ENCODE measurements at places on chromosomes 5 and 9. TPM values are rescaled to one million over a fixed set of nuclear protein-coding genes. Genes with fewer than 3 reads are reported as not detected.
A peak's percentile ranks its signal among the peaks of the same experiment; 100 is the strongest.

The TMEM232 gene
- 0.33 TPM for polyA plus RNA-seq

DNA sequence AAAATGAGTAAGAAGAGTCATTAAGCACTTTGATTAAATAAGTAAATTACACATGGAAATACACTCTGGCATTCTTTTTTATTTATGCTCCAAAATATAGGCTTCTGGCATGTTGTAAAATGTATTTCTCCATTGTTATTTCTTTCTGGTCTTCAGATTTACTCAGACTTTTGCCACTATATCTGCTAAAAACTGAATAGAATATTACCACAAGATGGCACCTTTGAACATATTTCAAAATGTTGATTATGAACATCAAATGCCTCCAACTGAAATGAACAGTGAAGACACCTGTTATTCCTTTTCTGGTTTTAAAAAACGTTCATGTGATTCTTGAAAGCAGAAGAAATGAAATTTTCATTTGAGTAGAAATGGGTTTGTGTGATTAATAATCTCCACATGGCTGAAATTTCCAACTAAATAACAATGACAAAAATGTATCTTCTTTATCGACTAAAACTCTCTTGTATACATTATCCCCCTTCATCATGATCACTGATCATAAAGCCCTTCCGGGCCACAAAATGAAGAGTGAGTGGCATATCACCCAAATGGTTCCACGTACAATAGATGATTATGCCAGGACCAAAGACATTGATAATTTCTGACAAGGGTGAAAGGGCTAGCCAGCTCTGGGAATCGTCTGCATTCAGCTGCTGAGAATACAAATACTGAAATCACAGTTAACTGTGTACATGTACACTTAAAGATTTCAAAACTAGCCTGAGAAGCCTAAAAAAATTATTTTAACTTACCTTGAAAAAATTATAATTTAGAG, 23.8 kb downstream of the TYRP1 start:
- H3K4me3 ChIP-seq, result no peak overlapping the region
- H3K27ac ChIP-seq, result no peak overlapping the region

- DNase-seq, result peak; percentile 32
- H3K27ac ChIP-seq, result no peak overlapping the region
- H3K36me3 ChIP-seq, result no peaks in the 10 kb centered on the region
- peaks cover 16% of the 10 kb centered on the region for H3K4me1 ChIP-seq
- peaks cover 99% of the 10 kb centered on the region for H3K27me3 ChIP-seq
Measured at GRCh38 chr5:176740131-176740701, 70.1 kb upstream of the UNC5A start.

GRCh38 chr5:150945486-150945885, 40.7 kb upstream of the ZNF300 start:
- no peak for DNase-seq
- H3K4me1 ChIP-seq, result no peaks in the 10 kb centered on the region
- H3K36me3 ChIP-seq, result no peaks in the 10 kb centered on the region

- no peaks in the 10 kb centered on the region for H3K4me1 ChIP-seq
- H3K27ac ChIP-seq, result peak overlapping the region; percentile 12
Measured at GRCh38 chr5:109849478-109850088, 159.9 kb downstream of the MAN2A1 start.

The ST8SIA4 gene
- polyA plus RNA-seq, result 6.9 TPM

GRCh38 chr5:147093138-147093537, 141.7 kb upstream of the STK32A start:
- no peak for DNase-seq
- no peaks in the 10 kb centered on the region for H3K4me1 ChIP-seq
- no peaks in the 10 kb centered on the region for H3K36me3 ChIP-seq
- H3K4me3 ChIP-seq, result no peak overlapping the region

DNA sequence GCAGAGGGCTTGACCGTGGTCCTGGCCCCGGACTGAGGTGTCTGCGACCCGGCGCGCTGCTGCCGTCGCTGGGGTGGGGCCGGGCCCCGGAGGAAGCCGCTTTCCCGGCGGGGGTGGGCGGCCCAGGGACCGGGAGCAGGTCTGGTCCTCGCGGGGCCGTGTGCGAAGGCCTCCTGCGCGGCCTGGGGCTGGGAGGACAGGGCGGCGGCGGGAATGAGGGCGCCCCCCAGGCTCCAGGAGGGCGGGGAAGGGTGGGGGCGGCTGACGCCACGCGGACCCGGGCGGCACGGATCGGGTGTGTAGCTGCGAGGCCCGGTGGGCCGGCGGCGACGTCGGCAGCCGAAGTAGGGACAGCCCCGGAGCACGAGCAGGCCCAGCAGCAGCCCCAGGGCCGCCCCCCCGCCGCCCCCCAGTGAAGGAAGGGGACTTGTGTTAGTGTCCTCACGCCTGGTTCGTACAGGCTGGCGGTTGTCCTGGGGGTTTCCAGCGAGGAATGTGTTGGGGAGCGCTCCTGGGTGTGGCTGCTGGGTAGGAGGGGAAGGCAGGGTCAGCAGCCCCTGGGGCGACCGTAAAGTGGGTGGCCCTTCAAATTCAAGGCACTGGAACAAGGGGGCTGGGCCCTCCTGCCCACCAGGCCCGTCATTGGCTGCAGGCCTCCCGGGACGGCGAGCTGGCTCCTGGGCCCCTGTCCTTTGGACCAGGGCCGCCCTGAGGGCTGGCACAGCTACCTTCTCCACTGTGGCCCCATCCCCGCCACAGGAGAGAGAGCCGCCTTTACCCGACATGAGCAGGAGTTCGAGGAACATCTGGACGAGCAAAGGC, 597 bp upstream of the TMEM250 start:
- peak overlapping the region; percentile 94 for H3K27ac ChIP-seq
- peak overlapping the region; percentile 89 for H3K4me3 ChIP-seq
- peaks cover 51% of the 10 kb centered on the region for H3K4me1 ChIP-seq
- H3K36me3 ChIP-seq, result peaks cover 22% of the 10 kb centered on the region
- no peaks in the 10 kb centered on the region for H3K27me3 ChIP-seq

DNA sequence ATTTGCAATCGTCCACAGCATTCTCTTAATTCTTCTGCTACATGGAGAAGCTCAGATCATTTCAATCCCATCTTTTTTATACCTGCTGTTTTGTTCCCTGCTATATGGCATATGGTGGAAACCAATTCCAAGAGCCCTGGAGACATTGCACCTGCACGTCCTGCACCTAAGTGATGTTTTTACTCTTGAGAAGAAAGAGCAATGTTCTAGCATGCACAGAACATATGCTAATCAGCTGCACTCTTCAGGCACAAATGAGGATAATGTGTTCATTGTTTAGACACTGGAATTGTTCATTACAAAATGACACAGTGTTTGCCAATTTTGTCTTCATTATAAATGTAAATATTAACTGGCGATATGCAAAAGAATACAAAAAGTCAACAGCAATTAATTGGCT, 935.8 kb downstream of the TLE4 start:
- no peak for DNase-seq
- no peaks in the 10 kb centered on the region for H3K36me3 ChIP-seq
- no peaks in the 10 kb centered on the region for H3K27me3 ChIP-seq
- no peak overlapping the region for H3K4me3 ChIP-seq
- H3K4me1 ChIP-seq, result no peaks in the 10 kb centered on the region

DNA sequence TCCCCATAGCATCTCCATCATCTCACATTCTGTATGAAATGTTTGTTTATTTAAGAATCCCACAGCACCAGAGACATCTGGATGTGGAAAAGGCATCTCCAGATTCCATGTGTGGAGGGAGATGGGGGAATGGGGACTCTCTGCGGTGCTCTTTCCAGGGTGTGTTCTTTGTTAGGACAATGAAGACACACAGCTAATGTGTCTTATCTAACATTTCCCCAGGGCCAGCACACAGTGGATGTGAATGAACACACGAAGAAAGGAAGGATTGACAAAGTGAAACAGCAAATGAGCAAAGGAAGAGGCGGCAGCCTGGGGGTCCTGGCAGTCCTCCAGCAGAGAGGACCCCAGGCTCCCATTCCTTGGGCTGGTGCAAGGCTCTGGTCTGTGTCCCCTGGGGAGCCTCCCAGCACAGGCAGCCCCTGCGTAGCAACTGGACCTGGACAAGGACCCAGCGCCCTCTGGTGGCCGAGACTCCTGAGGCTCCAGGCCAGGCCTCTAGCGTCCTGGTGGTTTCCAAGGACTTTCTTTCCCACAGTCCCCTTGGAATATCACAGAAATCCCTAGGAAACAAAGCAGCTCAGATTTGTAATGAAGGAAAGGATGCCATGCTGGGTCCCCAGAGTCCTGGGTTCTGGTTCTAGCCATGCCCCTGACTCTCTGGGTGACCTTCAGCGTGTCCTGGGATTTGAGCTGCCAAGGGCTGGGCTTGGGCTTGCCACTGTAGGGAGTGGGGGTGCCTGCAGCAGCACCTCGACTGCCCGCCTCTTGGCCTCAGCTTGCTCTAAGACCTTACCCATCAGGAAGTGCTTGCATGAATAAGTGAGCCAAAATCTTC, 3.5 kb upstream of the PDLIM7 start:
- no peaks in the 10 kb centered on the region for H3K36me3 ChIP-seq
- peak; percentile 97 for DNase-seq
- no peak overlapping the region for H3K4me3 ChIP-seq
- no peaks in the 10 kb centered on the region for H3K27me3 ChIP-seq
- H3K27ac ChIP-seq, result peak overlapping the region; percentile 52

The FST gene
- 0.36 TPM for polyA plus RNA-seq

DNA sequence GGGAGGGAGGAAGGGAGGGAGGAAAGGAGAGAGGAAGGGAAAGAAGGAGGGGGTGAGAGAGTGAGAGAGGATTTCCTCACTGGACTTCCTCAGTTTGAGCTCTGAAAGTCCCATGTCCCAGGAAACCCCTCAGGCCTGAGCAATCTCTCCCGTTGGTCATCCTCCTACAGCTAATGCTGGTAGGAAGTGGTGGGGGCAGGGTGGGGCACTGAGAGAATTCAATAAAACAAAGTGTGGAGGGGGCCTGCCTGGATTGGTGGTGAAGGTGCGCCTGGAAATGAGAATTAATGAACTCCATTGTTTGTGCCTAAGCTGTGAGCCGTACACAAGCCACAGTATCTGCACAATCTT, 195.0 kb downstream of the RGS3 start:
- H3K36me3 ChIP-seq, result no peaks in the 10 kb centered on the region
- H3K4me1 ChIP-seq, result peaks cover 45% of the 10 kb centered on the region
- DNase-seq, result no peak
- H3K4me3 ChIP-seq, result no peak overlapping the region
- H3K27ac ChIP-seq, result no peak overlapping the region

The RORB gene
- polyA plus RNA-seq, result 0.02 TPM

The SOX30 gene
- polyA plus RNA-seq, result 0.11 TPM

The SLC34A1 gene
- polyA plus RNA-seq, result 0.02 TPM

DNA sequence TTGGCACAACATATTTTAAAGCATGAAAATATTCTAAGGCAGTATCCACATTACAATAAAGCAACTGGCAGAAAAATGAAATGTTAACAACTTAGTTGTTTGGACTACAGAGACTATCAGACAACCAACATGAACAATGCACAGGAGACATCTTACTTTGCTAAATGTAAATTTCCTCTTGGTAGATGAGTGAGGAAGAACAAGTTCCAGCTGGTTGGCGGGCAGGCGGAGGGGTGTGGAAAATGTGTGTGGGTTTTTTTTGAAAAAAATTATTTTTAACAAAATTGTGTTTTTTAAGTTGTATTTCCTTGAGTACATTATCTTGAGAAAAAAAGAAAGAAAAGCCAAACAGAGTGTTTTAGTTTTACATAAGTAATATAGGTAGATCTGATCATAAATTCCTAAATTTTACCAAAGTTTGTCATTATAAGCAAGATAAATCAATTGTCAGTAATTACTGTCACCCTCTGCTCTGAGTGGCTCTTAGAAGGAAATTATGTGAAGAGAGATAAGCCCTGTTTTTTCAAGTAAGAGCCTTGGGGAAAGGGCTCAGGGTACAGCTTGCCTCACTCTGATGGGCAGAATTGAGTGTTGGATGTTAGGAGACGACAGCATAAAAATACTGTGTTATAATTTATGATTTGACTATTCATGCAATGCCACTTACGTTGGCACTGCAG, 42.5 kb downstream of the TMEM167A start:
- H3K36me3 ChIP-seq, result no peaks in the 10 kb centered on the region
- H3K27me3 ChIP-seq, result no peaks in the 10 kb centered on the region
- no peak for DNase-seq
- H3K4me3 ChIP-seq, result no peak overlapping the region
- H3K27ac ChIP-seq, result no peak overlapping the region
- H3K4me1 ChIP-seq, result no peaks in the 10 kb centered on the region

DNA sequence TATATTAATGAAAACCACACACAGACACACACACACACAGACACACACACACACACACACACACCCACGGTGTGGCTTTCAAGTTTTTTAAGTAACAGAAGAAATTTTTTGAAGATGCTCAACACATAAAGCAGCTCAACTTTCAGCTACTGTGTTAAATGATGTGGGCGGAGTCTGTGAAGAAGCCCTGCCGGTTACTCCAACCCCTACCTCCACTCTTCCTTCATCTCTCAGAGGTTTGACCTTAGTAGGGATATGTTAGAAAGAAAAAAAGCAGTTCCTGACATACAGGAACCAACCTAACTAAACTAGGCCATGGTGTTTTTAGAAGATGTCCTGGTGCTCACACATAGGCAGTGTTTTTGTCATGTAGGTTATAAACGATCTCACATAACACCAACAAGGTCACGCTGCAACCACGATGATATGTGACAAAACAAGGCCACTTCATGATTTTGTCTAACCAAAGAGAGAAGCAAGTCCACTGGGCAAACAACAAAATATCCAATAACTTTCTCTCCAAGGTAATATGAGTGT, 112.8 kb downstream of the EMB start:
- H3K4me1 ChIP-seq, result peaks cover 6% of the 10 kb centered on the region
- no peaks in the 10 kb centered on the region for H3K36me3 ChIP-seq
- H3K4me3 ChIP-seq, result no peak overlapping the region
- no peak for DNase-seq
- no peaks in the 10 kb centered on the region for H3K27me3 ChIP-seq

The PCDHGA7 gene
- 0.22 TPM for polyA plus RNA-seq

- peak; percentile 35 for DNase-seq
- no peak overlapping the region for H3K4me3 ChIP-seq
- H3K27me3 ChIP-seq, result no peaks in the 10 kb centered on the region
- H3K4me1 ChIP-seq, result no peaks in the 10 kb centered on the region
- peaks cover 41% of the 10 kb centered on the region for H3K36me3 ChIP-seq
- H3K27ac ChIP-seq, result no peak overlapping the region
Measured at GRCh38 chr5:175711472-175712312, 53.8 kb downstream of the HRH2 start.

The GNA14 gene
- polyA plus RNA-seq, result 1.9 TPM

- H3K4me3 ChIP-seq, result no peak overlapping the region
- H3K4me1 ChIP-seq, result no peaks in the 10 kb centered on the region
- no peak overlapping the region for H3K27ac ChIP-seq
- no peak for DNase-seq
Measured at GRCh38 chr5:125126050-125126449, 379.6 kb upstream of the ZNF608 start.

DNA sequence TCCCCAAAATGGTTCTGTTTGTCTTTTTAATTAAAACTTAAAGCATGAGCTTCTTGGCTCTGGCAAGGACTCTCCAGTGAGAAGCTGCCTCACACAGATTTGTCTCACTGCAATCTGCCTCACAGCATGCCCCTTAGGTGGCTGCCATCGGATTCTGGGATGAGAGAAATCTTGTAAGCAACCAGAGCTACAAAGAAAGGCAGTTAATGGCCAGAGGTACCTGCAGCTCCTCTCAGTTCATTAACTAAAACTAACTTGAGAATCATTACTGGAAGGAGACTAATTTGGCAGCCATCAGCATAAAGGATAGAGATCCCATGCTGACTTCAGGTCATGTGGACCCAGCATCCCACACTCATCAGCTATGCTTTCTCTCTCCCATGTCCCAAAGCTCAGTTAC, 220.6 kb upstream of the DMAC1 start:
- no peak overlapping the region for H3K27ac ChIP-seq
- H3K4me1 ChIP-seq, result no peaks in the 10 kb centered on the region
- H3K36me3 ChIP-seq, result no peaks in the 10 kb centered on the region

The HTR1A gene
- polyA plus RNA-seq, result not detected

The CCNJL gene
- polyA plus RNA-seq, result 1.8 TPM

GRCh38 chr5:78816143-78816765, 167.7 kb upstream of the LHFPL2 start:
- H3K4me3 ChIP-seq, result no peak overlapping the region
- H3K36me3 ChIP-seq, result no peaks in the 10 kb centered on the region
- H3K4me1 ChIP-seq, result no peaks in the 10 kb centered on the region
- no peaks in the 10 kb centered on the region for H3K27me3 ChIP-seq
- DNase-seq, result no peak
- no peak overlapping the region for H3K27ac ChIP-seq
